ENCODE measurements at places on chromosomes 13 and 19.

- DNase-seq = no peak
These were observed 15.3 kb downstream of the GATAD2A start for GRCh38 chr19:19420570-19421298.

DNA sequence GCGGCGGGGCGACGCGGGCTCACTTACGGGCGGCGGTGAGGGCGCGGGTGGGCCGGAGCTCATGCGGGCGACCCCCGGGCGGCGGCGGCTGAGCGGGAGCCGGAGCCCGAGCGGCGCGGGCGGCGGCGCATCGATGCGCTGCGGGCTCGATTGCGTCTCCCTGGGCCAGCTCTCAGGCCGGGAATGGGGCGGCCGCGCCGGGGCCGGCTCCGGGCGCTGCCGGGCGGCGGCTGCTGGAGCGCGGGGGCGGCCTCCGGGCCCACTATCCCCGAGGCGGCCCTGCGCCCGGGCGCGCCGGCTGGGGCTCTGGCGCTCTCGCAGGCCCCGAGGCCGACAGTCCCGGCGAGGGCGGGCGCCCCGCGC lies 1.4 kb upstream of the TSHZ3 start:
- no peak for DNase-seq

DNA sequence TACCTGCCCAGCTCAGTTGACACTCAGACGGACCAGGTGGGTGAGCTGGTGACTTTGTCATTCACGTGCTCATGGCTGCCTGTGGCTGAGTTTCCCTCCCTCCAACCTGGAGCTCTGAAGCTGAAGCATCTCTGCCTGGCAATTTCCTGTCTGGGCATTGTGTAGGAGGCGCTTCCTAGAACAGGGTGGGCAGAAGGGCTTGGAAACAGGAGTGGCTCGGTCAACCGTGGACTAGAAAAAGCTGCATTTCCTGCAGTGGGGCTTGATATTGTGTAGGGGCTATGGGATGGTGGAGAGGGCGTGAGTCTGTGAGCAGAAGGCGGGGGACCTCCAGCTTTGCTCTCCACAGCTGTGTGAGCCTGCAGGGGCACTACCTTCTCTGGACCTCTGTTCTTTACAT lies 278.3 kb downstream of the TEX29 start:
- DNase-seq = no peak

DNA sequence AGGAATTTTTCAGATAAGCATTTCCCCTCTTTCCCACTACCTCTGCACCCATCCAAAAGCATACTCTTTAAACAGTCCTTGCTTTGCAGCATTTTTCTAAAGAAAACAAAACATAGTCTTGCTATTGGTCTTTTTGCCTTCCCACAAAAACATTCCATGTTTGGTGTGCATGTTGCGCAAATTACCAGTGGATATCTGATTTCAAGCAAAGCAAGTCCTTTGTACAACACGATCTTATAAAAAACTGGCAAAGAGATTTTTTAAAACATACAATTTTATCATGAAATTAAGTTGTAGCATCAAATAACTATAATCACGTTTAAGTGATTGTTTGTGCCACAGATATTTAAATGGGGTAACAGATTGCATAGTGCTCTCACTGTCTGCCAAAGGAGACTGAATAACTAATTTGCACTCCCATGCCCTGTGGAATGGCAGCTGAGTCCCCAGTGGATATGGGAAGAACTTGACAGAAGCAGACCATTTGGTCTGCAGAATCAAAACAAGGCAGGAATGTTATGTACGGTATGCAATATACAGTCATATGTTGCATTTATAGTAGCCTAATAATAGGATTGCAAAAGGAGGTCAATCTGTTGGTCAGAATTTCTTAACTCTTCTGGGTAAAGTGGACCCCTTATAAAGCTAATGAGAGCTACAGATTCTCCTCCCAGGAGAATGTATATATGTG lies 285.7 kb downstream of the TBC1D4 start:
- DNase-seq = no peak

DNA sequence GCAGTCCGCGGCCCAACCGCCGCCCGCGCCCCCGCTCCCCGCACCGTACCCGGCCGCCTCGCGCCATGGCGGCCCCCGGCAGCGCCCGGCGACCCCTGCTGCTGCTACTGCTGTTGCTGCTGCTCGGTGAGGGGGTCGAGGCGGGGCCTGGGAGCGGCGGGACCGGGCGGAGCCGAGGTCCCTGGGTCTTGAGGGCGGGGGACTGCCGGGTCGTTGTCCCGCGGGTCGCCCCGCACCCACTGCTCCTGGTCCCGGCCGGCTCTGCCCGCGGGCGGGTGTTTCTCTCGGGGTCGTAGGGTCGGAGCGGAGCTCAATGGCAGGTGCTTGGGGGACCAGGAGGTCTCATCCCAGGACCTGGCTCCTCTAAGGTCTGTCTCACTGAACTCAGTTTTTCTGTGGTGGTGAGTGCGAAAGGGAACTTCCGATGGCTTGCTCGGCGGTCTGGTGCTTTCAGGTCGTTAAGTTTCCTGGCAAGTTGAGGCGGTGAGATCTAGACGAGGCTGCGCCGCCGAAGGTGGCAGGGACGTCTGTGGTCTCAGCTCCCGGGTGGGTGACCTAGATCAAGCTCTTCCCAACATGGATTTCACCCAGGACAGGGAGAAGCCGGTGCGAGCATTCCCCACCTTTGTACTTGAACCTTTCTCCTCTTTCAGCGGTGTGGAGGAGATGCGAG lies 467 bp downstream of the LAMP1 start:
- no peak for DNase-seq
